Stimulated activated CD4-positive, alpha-beta T cell treated with anti-CD3 and anti-CD28 coated beads, TNF-alpha, amount 100 ng/mL, for 1 hour (primary cell): ENCODE measurements at places on chromosomes 11 and 22.

- no peak for DNase-seq
These were observed 150.8 kb upstream of the MTMR2 start for GRCh38 chr11:96074551-96075310.

DNA sequence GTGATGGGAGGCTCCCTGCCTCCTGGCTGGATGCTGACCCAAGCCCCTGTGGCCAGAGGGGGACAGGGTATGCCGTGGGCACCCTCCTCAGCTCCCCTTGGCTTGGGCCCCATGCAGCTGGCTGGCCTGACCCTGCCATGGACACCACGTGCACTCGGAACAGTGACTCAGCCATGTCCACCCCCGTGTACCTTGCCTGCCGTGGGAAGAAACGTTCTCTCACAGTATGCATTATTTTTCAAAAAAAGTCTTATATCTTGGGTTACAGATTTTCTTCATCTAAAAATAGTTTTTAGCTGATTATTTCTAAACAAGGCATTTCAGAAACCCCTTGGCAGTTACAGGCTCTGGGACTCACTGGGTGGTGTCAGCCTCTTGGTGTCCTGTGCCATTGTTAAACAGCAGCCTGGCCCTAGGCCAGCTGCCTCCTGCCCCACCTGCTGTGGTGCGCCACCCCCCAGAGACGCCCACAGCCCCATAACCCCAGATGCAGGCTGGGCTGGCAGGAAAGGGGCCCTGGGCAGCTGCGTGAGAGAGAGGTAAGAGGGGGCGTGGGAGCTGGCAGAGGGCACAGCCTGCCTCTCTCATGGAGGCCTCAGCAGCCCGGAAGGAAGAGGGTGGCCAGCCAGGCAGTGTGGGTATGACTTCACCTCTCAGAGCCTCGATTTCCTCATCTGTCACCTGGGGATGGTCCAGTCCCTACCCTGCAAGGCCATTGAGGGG, 99.8 kb downstream of the MORC2 start:
- no peak for DNase-seq

- no peak for DNase-seq
These were observed 116.0 kb upstream of the ANO1 start for GRCh38 chr11:69962152-69962551.

GRCh38 chr11:86067009-86067850, 1.7 kb downstream of the PICALM start:
- no peak for DNase-seq

DNA sequence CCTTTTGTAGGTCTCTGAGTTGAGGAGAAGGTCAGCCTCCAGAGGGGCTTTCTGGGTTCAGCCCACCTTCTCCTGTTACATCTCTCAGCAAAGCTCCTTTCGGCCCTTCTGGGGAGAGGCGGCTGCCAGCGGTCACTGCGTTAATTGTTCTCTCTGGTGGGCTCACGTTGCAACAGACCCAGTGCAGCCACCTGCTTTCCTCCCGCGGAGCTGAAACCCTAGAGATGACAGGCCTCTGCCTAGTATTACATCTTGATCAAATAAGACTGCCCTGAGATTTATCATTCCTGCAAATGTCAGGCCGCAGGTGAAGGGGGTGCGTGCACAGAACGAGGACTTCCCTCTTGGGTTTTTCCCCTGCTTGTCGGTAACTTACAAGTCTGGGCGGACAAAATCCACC, 43.2 kb upstream of the CREB3L1 start:
- DNase-seq = no peak

- DNase-seq = no peak
These were observed 46.6 kb downstream of the GGTLC2 start for GRCh38 chr22:22691055-22691454.

GRCh38 chr11:2086239-2087040, 52.7 kb downstream of the IGF2 start:
- DNase-seq = no peak

DNA sequence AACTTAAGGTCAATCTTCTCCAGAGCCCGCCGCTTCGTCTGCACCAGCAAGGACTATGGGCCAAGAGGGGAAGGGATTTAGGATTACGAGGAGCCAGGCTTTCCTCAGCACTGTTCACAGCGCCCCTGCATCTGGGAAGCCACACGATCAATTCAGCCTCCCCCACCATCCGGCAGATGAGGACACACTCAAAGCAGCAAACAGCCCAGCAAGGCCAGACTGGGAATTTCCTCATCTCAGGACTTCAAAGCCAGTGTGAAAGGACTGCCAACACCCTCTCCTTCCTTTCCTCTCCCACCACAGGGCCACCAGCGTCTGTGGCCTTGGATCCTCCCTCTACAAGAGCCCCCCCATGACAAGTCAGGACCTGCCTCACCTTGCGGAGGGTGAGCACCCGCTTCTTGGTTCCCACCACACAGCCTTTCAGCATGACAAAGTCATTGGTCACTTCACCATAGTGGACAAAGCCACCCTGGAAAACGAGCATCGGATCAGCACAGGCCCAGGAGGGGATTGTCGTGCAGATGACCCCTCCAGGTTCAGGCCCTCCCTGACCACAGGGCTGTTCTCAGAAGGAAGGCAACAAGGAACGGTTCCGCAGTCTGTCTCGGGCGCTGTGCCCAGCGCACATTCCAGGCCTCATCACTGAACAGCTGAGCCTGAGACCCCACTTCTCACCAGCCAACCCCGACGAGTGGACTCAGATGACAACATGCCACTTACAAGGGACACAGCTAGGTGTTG, 6.0 kb downstream of the RPL3 start:
- DNase-seq = no peak

- no peak for DNase-seq
These were observed 125.0 kb downstream of the KCNQ1 start for GRCh38 chr11:2569731-2570210.

GRCh38 chr22:26461188-26461810, 22.3 kb downstream of the HPS4 start:
- DNase-seq = peak; percentile 29

DNA sequence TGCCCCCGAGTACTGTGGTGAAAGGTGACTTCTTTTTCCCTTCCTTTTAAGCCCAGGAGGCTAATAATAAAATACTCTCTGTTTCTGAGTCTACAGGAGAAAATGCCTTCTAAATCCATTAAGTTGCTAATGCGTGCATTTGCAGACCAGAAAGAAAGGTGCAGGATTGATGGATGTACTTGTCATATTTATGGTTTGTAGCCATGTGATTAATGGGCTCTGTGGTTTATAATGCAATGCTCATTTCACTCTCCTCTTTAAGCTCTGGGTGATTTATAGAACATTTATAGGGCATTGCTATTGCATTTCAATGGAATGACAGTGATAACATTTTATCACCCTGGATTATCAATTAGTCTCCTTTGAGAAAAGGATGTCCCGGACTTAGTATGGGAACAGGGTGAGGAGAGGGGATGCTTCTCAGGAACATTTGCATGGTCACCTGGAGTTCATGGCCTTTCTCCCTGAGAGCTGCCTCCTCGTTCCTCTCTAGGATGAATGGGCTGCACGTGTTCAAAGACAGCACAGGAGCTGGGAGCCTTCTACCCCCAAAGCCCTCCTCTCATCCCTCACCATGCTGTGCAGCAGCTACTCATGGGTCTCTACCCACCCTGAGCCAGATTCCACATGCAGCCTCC, 82.8 kb upstream of the HMGXB4 start:
- DNase-seq = no peak

- no peak for DNase-seq
These were observed 65.6 kb upstream of the CRYBB3 start for GRCh38 chr22:25134028-25134427.

DNA sequence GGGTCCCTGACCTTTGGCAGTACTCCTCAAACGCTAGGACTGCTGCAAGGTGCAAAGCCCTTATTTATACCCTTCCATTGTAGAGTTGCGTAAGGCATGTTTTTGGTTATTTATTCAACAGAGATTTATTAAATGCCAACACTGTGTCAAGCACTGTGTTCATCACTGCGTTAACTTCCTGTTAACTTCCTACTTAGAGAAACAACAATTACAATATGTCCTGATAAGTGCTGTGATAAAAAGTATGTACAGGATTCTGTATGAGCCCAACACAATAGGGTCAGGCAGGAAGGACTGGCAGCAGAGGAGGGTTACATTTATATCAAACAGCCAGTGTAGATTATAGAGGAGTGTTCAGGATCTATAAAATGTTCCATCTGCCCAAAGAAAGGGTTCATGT, 812.8 kb upstream of the API5 start:
- no peak for DNase-seq

GRCh38 chr22:29833392-29833965, 4.6 kb downstream of the ASCC2 start:
- no peak for DNase-seq

GRCh38 chr22:43925433-43926348, 2.1 kb downstream of the PNPLA3 start:
- DNase-seq = no peak

GRCh38 chr22:17074648-17075002, 10.2 kb upstream of the IL17RA start:
- no peak for DNase-seq

GRCh38 chr11:24872651-24873311, 375.9 kb downstream of the LUZP2 start:
- DNase-seq = no peak

DNA sequence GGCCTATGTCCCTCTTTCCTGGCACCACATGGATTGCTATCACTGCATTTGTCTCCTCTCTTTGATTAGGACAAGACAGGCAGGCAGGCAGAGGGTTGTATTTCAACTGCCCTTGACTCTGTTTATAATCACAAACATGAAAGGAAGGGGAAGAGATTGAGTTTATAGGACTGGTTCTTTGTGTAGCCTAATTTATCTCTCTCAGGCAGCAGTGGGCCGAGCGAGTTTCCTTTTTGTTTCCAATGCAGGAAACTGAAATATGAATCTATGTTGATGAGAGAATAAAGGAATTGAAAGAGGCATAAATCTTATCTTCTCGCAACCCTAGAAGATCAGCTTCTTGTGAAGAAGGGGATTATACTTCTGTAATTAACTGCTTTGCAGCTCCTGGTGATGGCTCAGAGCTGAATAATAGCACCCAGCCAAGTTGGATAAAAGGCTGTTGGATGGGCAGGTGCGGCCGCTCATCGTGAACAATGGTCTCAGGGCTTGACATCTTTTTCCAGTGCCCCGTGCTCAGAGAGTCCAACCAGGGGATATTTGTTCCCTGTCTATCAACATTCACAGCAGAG, 80.6 kb upstream of the SYT13 start:
- no peak for DNase-seq

DNA sequence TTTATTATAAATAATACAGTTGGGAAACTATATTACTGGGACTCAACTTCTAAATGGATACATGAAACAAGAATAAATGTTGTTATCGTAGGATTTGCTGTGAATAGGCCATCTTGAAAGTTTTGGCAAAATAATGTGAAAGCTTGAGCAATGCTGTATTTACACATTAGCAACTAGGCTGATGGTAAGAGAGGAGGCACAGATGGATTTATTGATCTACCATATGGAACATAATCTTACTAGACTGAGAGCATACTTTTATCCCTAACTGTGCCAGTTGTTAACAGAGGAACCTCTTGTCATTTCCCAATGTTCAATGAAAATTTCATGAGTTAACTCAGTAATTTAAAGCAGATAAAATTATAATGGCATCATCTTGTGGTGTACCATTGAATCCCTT, 22.8 kb downstream of the APIP start:
- DNase-seq = no peak

DNA sequence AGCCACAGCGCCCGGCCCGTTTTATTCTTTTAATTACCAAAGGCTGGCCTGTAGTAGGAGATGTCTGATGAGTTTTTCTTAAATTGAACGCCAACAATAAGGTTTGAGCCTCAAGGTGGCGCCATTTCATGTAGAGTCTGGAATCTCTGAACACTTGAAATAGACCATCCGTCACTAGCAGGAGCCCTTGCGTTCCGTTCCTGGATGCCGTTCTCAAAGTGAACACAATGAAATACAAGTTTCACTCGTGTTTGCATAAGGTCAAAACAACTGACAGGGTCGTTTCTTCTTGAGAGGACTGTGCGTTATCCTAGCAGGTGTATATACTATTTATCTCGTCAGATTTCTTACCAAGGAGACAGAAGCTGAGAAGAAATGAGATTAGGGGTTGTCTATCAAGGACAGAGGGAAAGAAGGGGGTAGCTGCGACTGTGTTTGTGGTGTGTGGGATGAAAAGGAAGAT, 18.7 kb upstream of the SCGB1D1 start:
- peak; percentile 20 for DNase-seq

GRCh38 chr22:22406445-22407027, 102.0 kb downstream of the ZNF280B start:
- no peak for DNase-seq

DNA sequence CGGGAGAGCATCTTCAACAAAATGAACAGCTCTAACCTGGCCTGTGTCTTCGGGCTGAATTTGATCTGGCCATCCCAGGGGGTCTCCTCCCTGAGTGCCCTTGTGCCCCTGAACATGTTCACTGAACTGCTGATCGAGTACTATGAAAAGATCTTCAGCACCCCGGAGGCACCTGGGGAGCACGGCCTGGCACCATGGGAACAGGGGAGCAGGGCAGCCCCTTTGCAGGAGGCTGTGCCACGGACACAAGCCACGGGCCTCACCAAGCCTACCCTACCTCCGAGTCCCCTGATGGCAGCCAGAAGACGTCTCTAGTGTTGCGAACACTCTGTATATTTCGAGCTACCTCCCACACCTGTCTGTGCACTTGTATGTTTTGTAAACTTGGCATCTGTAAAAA, 109.9 kb downstream of the ARHGAP8 start:
- no peak for DNase-seq

DNA sequence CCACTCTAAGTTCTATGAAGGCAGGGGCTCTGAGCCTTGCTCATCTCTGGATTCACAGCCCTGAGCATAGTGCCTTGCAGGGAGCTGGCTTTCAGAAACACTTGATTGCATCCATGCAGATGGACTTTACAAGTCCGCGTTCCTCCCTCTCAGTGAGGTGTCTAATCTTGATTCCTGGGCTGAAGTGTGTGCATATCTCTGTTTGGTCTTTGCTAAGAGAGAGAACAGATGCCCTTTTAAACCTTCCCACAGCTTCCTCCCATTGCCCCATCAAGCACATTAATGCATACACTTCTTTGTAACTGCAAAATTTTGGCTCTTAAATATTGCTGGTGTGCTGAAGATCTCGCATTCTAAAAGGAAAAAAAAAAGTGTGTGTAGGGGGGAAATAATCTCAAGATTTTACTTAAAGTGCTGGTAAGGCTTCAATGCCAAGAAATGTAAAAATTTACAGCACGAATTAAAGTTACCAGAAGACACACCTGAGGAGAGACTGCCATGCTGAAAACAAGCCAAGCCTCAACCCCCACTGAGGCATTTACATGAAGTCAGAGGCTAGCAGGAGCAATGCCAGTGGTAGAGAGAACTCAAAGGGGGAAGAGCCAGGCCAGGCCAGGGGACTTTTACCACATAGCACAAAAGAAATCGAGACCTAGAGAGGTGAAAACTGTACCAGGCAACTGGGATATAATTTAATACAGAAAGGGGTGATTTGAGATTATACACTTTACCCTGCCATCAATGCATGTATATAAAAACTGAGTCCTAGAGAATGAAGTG, 492.1 kb downstream of the SOX6 start:
- no peak for DNase-seq

DNA sequence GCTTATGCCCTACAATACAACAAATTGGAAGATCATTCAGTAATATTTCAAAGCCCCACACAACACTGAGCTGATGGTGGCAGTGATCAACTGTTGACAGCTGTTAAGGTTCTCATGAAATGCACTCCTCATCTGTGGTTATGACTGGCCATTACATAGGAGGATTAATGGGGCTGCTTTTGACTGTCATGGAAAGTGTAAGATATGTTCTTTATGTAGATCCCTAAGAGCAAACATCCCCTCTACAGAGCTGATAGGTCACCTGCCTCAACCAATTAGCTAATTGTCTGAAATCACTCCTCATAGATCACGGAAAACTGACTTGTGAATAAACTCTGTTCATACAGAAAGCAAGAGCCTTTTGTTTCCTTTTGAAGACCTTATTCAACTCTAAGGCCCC, 78.1 kb downstream of the GAB2 start:
- DNase-seq = no peak

GRCh38 chr11:130209128-130209932, 49.7 kb downstream of the ST14 start:
- DNase-seq = no peak
